T-helper 2 cell (primary cell): ENCODE measurements at places on chromosomes 7 and 10.

DNA sequence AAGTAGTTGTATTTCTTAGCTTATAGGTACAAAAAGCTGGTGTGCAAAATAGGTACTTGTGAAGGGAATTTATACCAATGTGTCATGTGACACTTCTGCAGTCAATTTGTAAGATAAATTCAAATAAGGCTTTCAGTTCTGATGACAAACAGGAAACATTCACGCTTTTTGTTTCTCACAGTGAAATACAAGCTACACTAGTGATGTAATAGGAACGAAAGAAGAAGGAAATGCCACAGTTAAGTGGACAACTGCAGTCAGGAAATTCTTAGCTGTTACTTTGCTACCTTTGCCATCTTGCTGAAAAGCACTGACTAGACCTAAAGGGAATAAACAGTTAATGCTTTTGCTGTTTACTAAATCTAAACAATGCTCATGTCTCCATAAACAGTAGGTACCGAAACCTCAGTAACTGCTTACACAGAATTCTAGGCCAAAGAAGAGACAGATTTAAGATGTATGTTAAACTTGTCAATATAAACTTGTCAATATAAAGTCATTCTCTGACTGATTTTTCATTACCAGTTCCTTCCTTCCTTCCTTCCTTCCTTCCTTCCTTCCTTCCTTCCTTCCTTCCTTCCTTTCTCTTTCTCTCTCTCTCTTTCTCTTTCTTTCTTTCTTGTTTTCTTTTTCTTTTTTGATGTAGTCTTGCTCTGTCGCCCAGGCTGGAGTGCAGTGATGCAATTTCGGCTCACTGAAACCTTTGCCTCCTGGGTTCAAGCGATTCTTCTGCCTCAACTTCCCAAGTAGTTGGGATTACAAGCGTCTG is 10.1 kb downstream of the OTUD1 start:
- DNase-seq = no peak

DNA sequence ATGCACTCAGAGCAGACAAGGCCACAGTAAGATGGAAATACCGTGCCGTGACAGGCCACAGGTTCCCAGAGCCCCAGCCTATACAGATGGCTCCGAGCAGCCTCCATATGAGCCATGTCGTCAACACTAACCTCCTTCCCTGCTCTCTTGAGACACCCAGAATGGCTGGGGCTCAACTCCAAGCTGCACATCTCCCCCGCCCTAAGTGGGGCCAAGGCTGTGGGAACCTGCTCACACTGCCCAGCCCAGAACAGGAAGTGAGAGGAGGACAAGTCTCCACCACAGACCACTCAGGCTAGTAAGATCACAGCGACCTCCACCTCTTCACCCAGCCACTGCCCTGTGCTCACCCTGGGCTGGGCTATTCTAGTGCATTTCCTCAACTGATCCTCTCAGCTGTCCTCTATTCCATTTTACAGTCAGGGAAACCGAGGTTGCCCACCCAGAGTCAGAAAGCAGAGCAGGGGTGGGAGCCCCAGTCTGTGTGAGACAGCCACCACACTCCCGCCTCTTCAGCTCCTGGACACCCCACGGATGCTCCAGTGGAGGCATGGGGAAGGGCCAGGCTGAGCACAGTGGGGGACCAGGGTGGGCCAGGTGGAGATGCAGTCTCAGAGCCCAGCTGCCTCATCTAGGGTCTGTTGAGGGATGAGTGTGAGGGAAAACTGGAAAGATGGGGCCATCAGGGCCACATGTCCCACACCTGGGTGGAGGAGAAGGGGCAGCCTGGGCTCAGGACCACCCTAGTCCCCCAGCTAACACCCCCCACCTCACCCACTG is 11.6 kb downstream of the GRID1 start:
- DNase-seq = no peak

DNA sequence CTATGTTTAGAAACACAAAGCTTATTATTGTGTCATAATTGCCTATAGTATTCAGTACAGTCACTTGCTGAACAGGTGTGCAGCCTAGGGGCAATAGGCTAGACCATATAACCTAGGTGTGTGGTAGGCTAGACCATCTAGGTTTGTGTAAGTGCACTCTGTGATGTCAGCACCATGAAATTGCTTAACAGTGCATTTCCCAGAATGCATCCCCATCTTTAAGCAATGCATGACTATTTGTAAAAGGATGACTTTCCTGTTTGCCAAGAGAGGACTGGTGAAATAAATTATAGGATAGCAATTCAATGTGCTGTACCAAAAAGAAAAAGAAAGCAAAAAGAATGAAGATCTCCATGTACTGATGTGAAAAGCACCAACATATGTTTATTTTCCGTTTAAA is 288.7 kb upstream of the AUTS2 start:
- no peak for DNase-seq

GRCh38 chr10:126064512-126064911 is 168.1 kb downstream of the FANK1 start:
- no peak for DNase-seq

GRCh38 chr10:92284112-92284704 is 6.7 kb downstream of the CPEB3 start:
- DNase-seq = no peak

DNA sequence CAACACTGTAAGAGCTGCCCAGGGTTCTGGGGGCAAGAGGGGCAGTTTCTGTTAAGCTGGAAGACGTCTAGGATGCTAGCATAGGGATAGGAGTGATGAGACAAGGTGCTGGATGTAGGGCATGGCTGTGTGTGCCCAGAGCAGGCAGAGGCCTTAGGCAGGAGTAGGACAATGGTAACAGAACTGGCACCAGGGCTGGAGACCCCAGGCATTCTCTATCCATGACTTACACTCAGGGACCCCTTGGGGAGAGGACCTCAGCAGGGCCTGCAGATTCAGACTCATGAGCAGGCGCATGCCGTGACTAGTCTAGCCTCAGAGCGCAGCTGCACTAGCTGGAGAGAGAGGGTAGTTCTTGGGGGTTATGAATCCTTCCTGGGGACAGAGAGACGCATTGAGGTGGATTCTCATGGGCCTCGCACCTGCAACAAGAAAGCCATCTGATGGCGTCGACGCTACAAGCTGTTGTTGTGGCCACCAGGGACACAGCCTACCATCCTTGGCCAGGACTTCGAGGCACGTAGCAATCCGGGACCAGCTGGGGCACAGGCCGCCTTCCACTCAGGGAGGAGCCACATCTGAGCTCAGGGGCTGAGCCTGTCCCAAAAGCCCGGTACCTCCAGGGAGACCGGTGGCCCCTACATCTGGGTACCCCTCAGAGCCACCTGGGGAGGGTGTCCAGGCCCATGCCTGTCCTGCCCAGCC is 474.1 kb downstream of the PTPRN2 start:
- DNase-seq = no peak

- DNase-seq = no peak
These were observed 103.0 kb upstream of the ZNF32 start for GRCh38 chr10:43751646-43752045.

- no peak for DNase-seq
These were observed 16.7 kb downstream of the BHLHA15 start for GRCh38 chr7:98227939-98228338.

GRCh38 chr7:107865956-107866775 is 24.8 kb upstream of the DLD start:
- no peak for DNase-seq

- no peak for DNase-seq
These were observed 222.8 kb upstream of the PLXNA4 start for GRCh38 chr7:132799081-132799413.

DNA sequence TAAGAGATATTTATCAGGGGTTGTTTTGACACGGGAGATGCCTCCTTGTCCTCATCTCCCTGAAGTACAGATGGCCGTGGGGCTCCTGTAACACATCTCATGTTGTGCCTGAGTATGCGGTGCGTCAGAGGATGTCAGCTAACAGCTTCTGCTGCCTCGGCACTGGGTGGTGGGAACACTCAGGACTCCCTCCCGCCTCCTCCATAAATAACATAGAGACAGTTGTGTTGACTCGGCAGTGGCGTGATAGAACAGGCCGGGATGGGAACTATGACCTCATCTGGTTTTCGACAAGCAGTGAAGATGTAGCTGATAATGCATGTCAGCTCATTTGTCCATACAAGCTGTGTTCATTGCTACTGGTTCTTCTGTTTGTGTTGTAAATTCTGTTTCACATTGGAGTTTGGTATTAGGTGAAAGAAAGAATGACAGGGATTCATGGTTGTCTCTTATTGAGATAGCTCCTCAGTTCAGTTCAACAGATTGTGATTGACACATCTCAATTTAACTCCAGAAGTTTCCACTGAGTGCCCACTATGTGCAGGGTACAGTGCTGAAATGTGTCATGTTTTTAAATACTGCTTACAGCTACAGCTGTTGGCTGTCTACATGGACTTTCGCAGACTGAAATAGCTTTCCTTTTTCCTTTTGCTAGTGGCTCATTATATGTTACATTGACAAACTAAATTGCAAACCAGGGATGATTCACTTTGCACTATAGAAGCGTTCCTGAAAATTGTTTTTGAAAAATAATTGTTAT is 87.4 kb downstream of the CHN2 start:
- no peak for DNase-seq
